Right renal cortex interstitium (tissue), 3 donors: ENCODE measurements at places on chromosomes 4 and X. TPM values are rescaled to one million over a fixed set of nuclear protein-coding genes. Genes with fewer than 3 reads are reported as not detected.

GRCh38 chr4:182604161-182604622 lies 313.0 kb downstream of the DCTD start:
- DNase-seq: no peak

DNA sequence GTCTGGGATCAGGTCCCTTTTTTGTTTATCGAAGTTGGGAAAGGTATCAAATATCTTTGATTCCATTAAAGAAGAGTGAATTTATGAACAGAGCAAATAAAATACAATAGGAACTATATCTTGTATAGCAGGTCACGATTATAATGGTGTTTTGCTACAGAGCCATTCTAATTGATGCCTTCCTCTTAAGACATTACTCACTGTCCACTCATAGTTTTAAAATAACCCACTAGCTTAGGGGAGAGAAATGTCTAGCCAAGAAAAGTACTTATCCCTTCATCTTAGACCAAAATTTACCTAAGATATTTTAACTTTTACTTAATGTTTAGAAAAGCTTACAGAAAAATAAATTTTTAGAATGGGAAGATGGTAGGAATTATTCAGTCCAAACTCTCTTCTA lies 112.0 kb upstream of the PABPC4L start:
- no peak for DNase-seq

DNA sequence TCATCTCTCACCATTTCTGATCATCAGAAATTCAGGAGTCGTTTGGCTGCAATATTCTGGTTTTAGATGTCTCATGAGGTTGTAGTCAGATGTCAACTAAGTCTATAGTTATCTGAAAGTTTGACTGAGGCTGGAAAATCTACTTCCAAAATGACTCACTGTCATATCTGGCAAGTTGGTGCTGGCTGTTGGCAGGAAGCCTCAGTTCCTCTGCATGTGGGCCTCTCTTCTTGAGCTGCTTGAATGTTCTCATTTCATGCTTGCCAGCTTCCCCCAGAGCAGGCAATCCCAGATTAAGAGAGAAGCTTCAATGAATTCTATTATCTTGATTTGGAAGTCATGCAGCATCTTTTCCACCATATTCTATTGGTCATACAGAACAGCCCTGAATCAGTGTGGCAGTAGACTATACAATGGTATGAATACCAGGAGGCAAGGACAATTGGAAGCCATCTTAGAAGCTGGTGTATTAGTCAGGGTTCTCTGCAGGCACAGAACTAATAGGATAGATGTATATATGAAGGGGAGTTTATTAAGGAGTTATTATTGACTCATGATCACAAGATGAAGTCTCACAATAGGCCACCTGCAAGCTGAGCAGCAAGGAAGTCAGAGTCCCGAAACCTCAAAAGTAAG lies 46.8 kb upstream of the ELF2 start:
- DNase-seq: no peak

DNA sequence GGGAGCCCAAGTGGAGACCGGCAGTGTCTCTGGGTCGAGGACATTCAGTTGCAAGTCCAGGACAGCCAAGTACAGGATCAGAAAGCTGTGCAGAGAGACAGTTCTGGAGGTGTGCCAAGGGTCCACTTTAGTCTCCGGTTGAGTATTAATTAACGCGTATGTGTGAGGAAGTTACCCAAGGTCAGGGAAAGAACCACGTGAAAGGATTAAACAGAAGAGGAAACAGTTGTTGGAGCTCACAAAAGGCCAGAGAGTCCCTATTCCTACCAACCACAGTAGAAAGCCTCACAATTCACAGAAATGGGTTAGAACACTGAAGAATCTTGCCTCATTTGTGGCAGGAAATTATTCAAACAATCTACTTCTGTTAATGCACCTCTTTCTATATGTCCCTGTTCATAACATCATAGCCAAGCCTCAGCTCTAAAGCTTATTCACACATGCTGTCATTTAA lies 17.9 kb upstream of the NSUN7 start:
- DNase-seq: no peak

Gene RTL9
- polyA plus RNA-seq: 0.18 TPM

Gene IL3RA
- 13.1 TPM for polyA plus RNA-seq
